NCI-H1436 (cell line): ENCODE measurements at places on chromosomes 1 and 21.

DNA sequence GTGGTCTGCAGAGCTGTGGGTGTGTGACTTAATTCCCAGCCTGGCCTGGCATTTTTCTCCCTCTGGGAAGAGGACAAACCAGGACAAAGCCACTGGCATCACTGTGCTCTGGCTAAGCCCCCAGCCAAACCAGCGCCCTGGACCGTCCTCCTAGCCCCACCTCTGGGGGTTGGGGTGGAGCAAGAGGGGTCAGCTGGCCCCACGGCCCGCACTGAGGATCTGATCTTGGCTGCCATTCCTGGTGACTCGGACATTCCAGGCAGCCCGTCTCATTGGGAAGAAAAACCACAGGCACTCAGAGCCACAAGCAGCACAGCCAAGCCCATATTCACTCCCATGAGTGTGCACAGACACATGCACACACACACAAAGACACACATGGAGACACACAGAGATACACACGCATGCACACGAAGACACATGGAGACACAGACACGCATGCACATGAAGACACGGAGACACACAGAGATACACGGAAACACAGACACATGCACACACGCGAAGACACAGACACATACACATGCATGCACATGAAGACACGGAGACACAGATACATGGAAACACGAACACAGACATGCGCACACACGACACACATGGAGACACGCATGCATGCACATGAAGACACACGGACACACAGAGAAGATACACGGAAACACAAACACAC is 2.3 kb upstream of the MXRA8 start:
- no peak for DNase-seq

GRCh38 chr1:114075546-114076242 is 78.0 kb downstream of the SYT6 start:
- DNase-seq, result no peak

GRCh38 chr1:34419663-34420136 is 243.0 kb downstream of the C1orf94 start:
- no peak for DNase-seq

- no peak for DNase-seq
Observed at GRCh38 chr1:204443871-204444581, 32.4 kb upstream of the PPP1R15B start.

DNA sequence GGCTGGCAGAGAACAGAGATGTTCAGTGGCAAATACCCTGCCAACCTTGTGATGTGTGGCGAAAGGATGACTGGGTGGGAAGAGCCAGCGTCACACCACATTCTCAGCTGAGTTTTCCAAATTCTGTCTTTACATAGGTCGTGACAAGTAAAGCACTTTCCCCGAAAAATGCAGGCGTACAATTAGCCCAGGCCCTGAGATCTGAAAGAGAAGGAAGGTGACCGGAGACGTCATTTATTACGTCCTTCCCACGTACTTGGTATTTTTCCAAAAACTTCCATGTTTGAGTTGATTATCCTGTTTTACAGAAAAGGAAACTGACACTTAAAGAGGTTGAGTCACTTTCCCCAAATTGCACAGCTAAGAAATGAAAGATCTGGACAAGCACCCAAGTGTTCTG is 413.3 kb downstream of the PRDM2 start:
- no peak for DNase-seq

- DNase-seq, result no peak
Observed at GRCh38 chr1:30840904-30841598, 67.5 kb downstream of the SDC3 start.

DNA sequence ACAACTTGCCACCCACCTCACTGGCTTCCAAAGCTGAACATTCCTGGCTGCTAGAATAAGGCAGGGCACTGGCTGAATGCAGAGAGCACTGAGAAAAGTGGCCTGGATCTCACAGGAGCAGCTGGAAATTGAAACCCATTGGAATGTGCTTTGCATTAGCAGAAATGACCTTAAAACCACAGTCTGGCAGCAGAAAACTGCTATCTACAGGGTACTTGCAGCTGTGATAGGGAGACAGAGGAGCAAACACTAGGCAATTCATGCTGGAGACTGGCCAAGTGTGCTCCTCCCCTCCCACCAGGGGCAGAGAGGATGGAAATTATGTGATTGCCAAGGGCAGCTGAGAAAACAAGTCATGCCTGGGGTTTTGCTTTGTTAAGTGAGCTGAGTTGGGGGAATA is 47.2 kb downstream of the HSD3B1 start:
- peak; percentile 57 for DNase-seq
